Tibial nerve (tissue), 4 donors: ENCODE measurements at places on chromosomes 1 and 21. TPM values are rescaled to one million over a fixed set of nuclear protein-coding genes. Genes with fewer than 3 reads are reported as not detected.

LYPLA2 gene
- total RNA-seq, result 30.3 TPM

EPRS1 gene
- total RNA-seq, result 46.3 TPM

DNAI4 gene
- total RNA-seq, result 13.5 TPM

SPRR2G gene
- not detected for total RNA-seq

IQCC gene
- total RNA-seq, result 4.6 TPM

CRB1 gene
- 1.7 TPM for total RNA-seq

GSTM2 gene
- 87.1 TPM for total RNA-seq

OR6K3 gene
- total RNA-seq, result not detected

GNAT2 gene
- total RNA-seq, result not detected

SH3BP5L gene
- 21.4 TPM for total RNA-seq

GRCh38 chr21:36065497-36066036 is 4.3 kb upstream of the CBR1 start:
- DNase-seq, result no peak

GRCh38 chr21:45695086-45695485 is 51.6 kb downstream of the PCBP3 start:
- no peak for DNase-seq

DNA sequence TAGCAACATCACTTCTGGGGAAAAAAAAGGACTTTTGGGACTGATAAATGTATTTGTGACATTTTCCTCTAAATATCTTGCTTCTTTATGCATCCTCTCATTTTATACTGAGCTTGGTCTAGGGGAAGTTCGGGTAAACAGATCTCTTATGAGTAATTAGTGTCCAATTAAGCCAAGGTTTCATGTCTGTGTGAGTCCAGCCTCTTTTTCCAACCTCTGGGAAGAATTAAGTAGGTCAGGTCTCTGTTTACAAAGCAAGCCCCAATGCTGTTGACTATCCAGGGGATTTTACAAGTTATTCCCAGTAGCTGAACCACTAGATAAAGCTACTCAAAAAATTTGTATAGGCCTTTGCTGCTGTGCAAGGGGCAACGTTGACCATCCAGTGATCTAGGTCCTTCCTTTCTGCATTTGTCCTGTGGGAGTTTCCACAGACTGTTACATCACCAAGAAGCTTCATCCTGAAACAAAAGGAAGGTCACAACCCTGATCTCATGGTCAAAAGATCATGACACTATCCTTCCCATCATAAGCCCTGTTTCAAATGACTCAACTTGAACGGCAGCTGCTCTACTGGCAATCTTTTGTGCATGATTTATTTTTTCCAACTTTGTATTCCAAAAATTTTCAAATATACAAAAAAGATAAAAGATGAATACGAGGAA is 74.3 kb downstream of the ETS2 start:
- no peak for DNase-seq

GRCh38 chr1:109815809-109816174 is 52.1 kb upstream of the EPS8L3 start:
- DNase-seq, result no peak

- DNase-seq, result peak; percentile 27
Measured at GRCh38 chr1:42334240-42335049, 590 bp downstream of the FOXJ3 start.

- DNase-seq, result no peak
Measured at GRCh38 chr1:55529017-55529416, 313.9 kb upstream of the USP24 start.

DNA sequence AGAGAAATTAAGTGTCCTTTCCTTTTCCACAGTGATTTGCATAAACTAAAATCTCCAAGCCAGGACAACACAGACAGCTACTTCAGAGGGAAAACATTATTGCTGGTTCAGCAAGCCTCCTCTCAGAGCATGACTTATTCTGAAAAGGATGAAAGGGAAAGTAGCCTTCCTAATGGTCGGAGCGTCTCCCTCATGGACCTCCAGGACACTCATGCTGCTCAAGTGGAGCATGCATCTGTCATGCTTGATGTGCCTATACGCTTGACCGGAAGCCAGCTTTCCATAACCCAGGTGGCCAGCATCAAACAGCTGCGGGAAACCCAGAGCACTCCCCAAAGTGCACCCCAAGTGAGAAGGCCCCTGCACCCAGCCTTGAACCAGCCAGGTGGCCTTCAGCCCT is 39.1 kb downstream of the CLEC20A start:
- DNase-seq, result no peak

DNA sequence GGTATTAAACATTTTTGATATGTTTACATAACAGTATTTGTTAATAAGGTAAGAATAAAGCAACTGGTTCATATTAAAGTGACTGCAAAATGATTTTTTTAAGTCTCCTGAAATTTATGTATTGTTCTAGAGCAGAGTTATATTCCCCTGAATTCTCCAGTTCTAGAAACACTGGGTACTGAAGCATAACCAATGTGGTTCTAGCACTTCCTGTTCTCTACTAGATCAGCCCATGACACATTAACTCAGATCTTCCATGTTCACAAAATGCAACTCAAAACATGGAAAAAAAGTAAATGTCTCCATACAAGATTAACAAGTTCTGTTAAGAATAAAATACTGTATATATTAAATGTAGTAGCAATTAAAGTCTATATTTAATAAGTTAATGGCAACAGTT is 3.9 kb downstream of the NEGR1 start:
- no peak for DNase-seq

- DNase-seq, result peak; percentile 79
Measured at GRCh38 chr1:116485071-116485735, 85.6 kb downstream of the CD58 start.

GRCh38 chr1:157639800-157640199 is 41.9 kb upstream of the FCRL4 start:
- DNase-seq, result no peak

- peak; percentile 22 for DNase-seq
Measured at GRCh38 chr21:15192243-15192642, 127.4 kb upstream of the NRIP1 start.

- no peak for DNase-seq
Measured at GRCh38 chr1:79929356-79929755, 922.8 kb upstream of the ADGRL4 start.

DNA sequence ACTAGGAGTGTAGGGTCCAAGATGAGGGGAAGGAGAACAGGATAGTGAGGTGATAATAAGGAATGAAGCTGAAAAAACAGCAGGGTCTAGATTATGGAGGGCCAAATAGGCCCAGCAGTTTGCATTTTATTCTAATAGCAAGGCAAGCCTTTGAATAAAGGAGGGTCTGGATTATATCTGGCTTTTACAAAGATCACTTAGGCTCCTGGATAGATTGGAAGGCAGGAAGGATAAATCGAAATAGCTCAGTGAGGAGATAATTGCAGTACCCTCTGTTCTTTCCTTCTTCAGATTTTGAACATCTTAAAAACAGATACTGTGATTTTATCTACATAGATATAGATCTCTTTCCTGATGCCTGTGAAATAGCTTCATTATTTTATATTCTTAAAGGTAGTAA is 53.8 kb upstream of the PTGFR start:
- DNase-seq, result no peak

GRCh38 chr1:172893146-172893841 is 157.4 kb downstream of the TNFSF18 start:
- DNase-seq, result no peak

- DNase-seq, result peak; percentile 76
Measured at GRCh38 chr1:209747580-209748262, 8.1 kb upstream of the TRAF3IP3 start.

- no peak for DNase-seq
Measured at GRCh38 chr1:33634806-33635205, 162.4 kb downstream of the ZSCAN20 start.

DNA sequence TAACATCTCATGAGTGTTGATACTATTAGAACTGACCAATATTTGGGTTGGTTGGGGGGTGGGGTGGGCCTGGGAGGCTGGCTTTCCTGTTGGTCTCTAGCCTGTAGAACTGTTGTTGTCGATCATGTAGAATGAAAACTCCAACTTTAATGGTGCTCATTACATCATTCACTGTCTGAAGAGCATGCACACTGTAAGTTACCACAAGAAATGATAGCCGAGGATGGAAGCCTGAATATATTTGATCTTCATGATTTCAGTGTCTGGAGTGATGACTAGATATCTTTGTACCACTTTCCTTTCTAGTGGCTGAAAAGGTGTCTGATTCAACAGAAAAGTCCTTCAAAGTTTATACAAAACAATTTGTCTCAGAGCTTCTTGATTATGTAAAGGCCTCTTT is 123.6 kb downstream of the XCL2 start:
- no peak for DNase-seq

DNA sequence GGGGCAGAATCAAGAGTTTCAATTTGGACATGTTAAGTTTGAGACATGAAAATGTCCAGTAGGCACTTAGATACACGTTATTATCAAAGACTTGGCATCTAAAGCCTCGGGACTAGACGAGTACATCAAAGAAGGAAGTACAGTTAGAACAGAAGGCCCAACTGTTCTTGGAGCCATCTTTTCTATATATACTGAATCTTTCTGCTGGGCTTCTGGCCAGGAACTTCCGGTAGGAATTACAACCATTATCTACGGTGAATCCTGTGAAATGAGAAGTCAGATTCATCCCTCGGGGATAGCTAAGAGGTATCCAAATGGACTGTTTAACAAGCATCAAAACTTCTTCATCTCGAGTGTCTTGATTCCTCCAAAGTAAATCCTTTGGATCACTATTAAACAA is 34.4 kb upstream of the NRDC start:
- DNase-seq, result no peak

GRCh38 chr1:167916766-167917511 is 3.0 kb upstream of the ADCY10 start:
- no peak for DNase-seq

GRCh38 chr21:14955936-14956520 is 108.8 kb downstream of the NRIP1 start:
- no peak for DNase-seq
